GM12878 (cell line): ENCODE measurements at places on chromosomes 3 and 15. TPM values are rescaled to one million over a fixed set of nuclear protein-coding genes. Genes with fewer than 3 reads are reported as not detected.

GRCh38 chr3:190336516-190337189 lies 14.4 kb upstream of the CLDN1 start:
- DNase-seq = no peak

The SH3GL3 gene
- not detected in 2 replicates for total RNA-seq

- no peak for DNase-seq
Observed at GRCh38 chr3:139491966-139492365, 15.7 kb upstream of the RBP2 start.

GRCh38 chr3:115790759-115791158 lies 167.4 kb downstream of the GAP43 start:
- no peak for DNase-seq

DNA sequence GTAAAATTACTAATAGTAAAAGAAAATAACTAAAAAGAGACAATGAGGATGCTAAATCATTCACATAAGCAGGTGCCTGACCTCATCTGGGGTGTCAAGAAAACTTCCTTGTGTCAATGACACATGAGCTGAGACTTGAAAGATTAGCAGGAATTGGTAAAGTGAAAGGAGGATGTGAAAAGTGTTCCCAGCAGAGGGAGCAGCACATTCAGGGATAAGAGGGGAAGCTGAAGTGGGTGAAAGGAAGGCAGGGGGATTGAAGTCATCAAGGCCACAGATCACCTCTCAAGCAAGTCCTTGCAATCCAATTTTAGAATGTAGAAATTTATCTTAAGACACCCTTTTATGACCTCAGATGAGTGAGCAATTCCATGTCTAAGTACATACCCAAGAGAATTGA lies 60.2 kb upstream of the ACP3 start:
- DNase-seq = no peak

DNA sequence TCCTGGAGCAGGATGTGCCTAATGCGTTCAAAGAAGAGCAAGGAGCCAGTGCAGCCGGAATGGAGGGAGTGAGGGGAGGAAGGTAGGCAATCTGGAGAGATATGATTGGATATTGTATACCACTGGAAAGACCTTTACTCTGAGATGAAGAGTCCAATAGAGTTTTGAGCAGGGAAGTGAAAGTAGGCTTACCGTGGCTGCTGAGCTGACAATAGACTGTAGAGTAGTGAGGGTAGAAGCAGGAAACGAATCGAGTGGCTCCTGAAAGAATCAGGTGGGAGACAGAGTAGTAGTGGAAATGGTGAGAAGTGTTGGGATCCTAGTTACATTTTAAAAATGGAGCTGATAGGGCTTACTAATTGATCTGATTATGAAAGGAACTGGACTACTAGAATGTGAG lies 51.8 kb upstream of the NUDT16 start:
- no peak for DNase-seq

The ST8SIA2 gene
- total RNA-seq = not detected in 2 replicates

The GOLGA8T gene
- total RNA-seq = not detected in 2 replicates

GRCh38 chr3:172113710-172114109 lies 74.3 kb downstream of the FNDC3B start:
- DNase-seq = no peak

DNA sequence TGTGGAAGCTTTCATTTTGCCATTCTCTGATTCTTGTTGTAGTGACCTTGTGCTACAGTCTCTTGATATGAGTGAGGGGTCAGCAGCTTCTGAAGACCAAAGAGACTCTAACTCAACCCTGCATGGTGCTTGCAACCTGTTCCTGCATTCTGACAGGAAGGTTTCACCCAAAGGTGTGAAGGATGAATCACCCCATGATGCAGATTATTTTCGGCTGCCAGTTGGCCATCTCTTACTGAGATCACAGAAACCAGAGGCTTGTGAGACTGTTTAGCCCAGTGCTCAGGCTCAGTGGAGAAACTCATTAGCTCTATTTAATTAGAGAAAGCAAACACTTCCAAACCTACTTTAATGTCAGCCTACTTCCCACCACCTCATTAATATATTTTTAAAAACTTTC lies 29.2 kb upstream of the TPRG1 start:
- DNase-seq = no peak

DNA sequence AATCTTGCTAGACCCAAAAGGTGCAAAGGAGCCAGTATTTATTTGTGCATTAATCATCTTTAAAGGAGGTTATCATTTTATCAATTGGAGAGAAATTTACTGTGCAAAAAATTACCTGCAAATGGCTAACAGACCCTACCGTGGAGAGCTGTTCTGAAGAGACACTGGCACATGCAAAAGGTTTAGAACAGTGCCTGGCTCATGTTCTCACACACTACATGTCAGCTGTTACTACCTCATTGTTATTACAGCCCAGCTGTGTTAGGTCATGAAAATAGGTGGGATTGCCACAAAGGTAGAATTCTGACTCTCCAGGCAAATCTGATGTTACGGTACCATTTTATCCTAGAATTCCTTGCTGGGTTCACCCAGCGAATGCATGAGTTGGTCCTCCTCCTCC lies 137.3 kb downstream of the SNRK start:
- no peak for DNase-seq

The SLC28A2 gene
- total RNA-seq = not detected in 2 replicates

The SEMA3G gene
- total RNA-seq = 0.27 TPM in 1 of 2 replicates, not detected in the other

GRCh38 chr3:9915254-9916141 lies 1.4 kb upstream of the IL17RC start:
- no peak for DNase-seq

The ZDHHC23 gene
- total RNA-seq = 3.3 and 4.6 TPM in 2 replicates

DNA sequence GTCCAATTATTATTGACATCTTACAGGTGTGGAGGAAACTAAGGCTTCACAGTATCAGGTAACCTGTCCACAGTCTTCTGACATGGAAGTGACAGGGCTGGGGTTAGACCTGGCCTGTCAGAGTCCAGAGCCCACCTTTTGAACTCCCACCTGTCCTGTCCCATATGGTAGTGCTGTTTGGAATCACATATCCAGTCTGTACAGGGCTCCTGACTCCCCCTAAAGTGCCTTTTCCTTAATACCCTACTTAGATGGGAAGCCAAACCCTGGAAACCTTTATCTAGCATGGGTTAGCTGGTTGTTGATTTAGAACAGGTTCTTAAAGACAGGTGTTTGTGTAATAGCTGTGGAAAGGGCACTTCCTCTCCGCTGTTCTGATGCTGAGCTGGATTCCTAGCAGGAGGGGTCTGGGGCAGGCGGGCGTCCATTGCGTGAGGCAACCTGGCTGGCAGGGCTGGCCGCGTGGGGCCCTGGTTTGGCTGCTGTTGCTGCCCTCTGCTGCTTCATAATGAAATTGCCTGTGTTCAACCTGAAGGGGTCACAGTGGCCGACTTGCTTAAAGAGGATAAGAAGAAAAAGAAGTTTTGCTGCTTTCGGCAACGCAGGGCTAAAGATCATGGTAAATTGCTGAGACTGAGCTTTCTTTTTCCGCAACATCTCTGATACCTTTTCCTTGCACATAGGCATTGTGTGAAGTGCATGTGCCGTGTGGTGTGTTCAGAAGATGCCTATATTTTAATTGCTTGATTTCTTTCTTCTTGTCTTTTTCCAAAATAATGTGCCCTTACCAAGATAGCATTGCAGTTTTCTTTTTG lies 136.2 kb downstream of the CHDH start:
- no peak for DNase-seq

GRCh38 chr15:83209333-83209732 lies 1.7 kb upstream of the HDGFL3 start:
- DNase-seq = no peak

The GOLGA6L4 gene
- total RNA-seq = 1.3 TPM in 1 of 2 replicates, not detected in the other

GRCh38 chr15:63933522-63933921 lies 99.8 kb upstream of the HERC1 start:
- no peak for DNase-seq

- no peak for DNase-seq
Observed at GRCh38 chr3:195044411-195044810, 226.5 kb downstream of the XXYLT1 start.

DNA sequence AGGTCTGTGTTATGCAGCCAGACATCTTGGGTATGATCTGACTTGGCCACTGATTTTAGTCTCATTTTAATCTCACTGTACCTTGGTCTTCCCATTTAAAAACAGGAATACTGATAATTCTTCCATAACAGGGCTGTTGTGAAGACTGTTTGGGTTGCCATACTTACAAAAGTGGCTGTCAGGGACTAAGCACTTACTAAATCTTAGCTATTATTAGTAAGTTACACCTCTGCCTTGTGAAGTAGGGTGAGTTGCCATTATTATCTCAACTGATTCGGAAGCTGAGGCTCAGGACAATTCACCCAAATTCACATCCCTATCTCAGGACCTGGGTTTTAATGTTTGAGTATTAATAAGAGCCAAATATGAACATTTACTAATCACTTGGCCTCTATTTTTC lies 12.7 kb downstream of the ZNF385D start:
- DNase-seq = no peak
